Right hindlimb (tissue), 1 donor: ENCODE measurements at places on chromosomes 3 and 15.

DNA sequence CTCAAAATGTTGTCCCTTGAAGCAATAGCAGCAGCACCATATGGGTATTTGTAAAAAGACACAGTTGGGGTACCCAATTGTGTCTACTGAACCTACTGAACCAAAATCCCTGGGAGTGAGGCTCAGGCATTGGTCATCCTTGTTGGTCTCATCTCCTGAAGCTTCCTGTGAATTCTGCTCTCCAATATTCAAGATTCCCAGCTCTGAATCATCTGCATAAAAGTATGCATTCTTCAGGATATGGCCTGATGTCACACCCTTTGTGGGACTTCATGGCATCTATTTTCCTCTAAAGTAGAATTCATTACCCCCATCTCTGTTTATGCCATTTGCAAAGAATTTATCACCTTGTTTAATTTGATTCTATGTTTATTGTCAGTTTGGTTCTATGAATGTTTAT, 13.3 kb upstream of the PTX3 start:
- DNase-seq, result no peak

GRCh38 chr3:56914646-56915045, 112.9 kb upstream of the ARHGEF3 start:
- DNase-seq, result no peak

GRCh38 chr3:133999891-134000685, 29.6 kb downstream of the SLCO2A1 start:
- no peak for DNase-seq

- DNase-seq, result no peak
Measured at GRCh38 chr3:178948546-178948945, 123.1 kb downstream of the ZMAT3 start.

- no peak for DNase-seq
Measured at GRCh38 chr3:48014358-48014757, 1.9 kb downstream of the MAP4 start.

DNA sequence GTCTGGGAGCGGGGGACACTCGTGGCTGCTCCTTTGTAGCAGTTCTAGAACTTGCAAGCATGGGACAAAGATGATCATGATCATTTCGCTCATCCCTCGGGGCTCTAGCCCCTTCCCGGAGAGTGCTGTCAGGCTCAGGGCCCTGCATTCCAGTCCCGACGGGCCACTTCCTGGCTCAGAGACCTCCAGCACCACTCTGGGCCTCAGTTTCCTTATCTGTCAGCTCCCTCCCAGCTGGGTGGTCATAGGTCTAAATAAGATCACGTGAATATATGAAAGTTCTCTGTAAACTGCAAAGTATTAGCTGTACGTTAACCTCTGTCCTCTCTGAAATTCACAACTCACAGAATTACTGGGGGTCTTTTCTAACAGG, 52.8 kb upstream of the SLC6A11 start:
- no peak for DNase-seq

DNA sequence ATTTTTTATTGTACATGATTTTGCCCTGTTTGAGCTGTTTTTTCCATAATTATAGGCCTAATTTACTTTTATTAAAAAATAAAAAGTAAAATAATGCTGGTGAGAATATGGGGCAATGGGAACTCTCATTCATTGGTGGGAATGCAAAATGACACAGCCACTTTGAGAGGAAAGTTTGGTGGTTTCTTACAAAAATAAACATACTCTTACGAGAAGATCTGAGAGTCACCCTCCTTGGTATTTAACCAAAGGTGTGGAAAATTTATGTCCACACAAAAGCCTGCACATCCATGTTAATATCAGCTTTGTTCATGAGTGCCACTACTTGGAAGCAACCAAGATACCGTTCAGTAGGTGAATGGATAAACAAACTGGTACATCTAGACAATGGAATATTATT, 9.8 kb downstream of the MUC13 start:
- DNase-seq, result no peak

DNA sequence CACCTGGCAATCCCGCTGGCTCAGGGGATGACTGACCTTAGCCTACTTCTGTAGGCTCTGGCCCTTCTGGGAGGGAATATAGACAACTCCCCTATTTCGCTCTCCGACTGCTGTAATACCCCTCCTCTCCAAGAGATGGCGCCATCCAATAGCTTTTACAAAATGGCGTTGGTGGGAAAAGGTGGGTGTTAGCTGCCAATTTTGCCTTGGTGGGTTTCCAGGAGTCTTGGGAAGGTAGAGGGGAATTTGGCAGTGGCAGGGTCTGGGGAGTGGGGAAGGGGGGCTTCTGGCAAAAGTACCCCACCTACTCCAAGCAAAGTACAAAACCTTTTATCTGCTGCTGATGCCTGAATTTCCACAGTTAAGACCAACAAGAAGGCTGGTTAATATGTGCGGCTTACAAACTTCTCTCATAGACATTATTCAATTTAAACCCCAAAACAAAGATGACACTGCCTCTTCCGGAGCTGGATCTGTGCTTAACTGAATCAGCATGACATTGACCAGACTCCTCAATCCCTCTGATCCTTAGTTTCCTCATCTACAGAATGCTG, 62.1 kb downstream of the RASGRF1 start:
- no peak for DNase-seq

- no peak for DNase-seq
Measured at GRCh38 chr15:100090411-100090810, 251.4 kb downstream of the ADAMTS17 start.

GRCh38 chr3:40207796-40208195, 101.7 kb upstream of the EIF1B start:
- no peak for DNase-seq

GRCh38 chr3:153652076-153652475, 469.1 kb upstream of the ARHGEF26 start:
- DNase-seq, result no peak

DNA sequence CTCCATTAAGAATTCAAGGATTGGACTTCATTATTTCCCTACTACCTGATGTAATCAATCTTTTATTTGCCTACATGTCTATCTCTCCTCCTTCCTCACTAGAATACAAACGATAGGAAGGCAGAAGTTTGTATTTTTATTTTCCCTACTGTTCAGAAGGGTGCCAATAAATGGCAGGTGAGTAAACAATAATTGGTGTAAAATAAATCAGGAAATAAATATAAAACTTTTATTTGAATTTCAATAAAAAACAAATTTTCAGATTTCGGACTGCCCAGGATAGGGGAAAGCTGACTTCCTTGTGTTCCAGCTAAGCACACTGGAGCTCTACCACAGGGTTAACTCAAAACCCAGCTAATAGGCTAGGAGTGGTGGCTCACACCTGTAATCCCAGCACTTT, 636.3 kb upstream of the BCHE start:
- no peak for DNase-seq

DNA sequence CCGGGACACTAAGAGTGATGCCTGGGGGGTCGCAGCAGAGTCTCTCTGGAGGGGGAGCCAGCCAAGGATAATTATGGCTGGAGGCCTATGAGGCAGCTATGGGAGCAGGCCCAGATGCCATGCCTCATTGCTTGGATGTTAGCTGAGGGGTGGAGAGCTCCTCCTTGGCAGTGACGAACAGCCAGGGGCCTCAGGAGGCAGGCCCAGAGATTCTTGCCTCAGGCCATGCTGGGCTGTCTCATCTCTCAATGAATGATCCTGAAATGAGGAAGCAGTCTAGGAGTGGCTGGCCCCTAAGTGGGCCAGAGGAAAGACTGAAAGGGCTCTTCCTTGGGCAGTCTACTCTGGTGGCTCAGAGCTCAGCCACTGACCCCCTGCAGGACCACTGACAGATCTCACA, 21.3 kb downstream of the KIF9 start:
- no peak for DNase-seq

DNA sequence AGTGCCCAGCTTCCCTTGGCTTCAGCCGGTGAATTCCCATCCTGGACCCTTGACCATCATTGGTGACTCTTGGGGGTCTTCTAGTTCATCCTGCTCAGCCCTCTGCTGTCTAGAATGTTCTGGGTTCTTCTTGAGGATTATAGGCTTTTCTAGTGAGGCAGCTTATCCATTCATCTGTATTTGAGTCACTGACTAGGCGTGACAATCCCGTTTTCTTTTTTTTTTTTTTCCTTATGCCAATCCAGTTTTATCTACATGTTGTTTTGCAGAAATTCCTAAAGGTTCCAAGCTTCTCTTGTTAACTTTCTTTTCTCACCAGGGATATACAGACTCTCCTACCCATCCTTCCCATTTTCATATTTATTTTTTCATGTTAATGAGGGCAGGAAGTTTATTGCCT, 6.6 kb upstream of the TRAK1 start:
- no peak for DNase-seq

GRCh38 chr3:154844863-154845262, 235.3 kb upstream of the MME start:
- no peak for DNase-seq

DNA sequence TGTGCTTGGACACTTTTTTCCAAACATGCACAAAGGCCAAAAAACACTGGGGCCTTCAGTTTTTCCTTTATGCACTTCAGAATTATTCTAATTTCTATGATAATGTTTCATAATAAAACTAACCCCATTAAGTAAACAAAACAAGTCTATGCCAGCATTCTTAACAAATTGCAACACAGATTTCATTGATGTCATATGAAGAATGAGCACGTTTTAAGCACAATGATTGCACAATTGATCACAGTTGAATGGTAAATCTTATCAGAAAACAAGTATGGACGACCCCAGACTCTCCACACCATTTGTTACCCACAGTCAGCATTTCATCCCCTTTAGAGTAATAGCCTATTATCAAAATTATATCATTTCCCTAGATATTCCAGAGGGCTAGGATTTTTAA, 46.7 kb upstream of the PROK2 start:
- DNase-seq, result no peak

- no peak for DNase-seq
Measured at GRCh38 chr15:101327147-101327740, 32.2 kb upstream of the SNRPA1 start.

GRCh38 chr15:44735482-44736180, 697 bp upstream of the TRIM69 start:
- no peak for DNase-seq

- DNase-seq, result peak; percentile 22
Measured at GRCh38 chr3:63151897-63152296, 126.2 kb upstream of the SYNPR start.

DNA sequence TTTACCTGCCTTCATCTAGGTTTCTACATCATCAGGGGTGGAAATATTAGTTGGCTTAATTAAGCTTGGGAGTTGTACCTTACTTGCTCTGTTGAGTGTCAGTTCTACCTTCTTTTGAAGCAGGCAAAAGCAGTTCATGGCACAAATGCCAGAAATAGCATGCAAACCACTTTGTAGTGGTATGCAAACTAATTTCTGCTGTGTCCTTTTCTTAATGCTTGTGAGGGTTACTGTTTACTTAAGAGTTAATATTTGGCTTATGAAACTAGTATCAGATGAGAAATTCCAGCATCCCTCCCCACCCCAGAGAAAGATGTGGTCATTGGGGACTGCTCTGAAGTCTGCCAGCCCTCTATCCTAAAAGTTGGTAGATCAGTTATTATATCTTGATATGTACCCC, 7.1 kb downstream of the ATP2C1 start:
- no peak for DNase-seq

DNA sequence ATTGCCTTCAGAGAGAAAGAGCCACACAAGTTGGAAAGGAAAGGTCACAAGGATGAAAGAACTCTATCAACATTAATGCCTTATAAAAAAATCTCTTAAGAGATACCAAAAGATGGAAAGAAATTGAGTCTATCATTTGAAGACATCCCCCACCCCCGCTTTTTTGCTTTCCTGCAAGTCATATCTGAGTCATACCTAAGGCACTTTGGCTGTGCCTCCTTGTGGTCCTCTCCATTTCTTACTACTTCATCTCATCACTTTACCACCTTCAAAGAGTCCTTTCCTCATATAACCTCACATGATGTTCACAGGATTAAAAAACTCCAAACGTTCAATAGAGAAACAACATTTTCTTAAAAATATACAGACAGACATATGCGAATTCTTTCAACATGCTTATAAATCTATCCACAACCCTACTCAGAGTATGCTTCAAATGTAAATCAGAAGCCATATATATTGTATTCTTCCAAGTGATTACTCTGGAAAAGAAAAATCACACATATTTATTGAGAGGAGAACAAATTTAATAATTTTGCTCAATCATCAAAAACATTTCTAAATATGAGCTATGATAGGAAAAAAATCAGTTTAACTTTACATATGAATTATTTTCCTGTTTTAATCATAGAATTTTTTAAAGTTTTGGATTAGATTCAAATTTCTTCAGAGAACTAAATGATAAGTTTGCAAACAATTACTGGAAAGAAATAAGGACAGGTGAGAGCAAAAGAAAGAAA, 1003.9 kb upstream of the CFAP20DC start:
- DNase-seq, result no peak

- DNase-seq, result no peak
Measured at GRCh38 chr3:59752925-59753324, 703.1 kb upstream of the CFAP20DC start.

GRCh38 chr3:30333903-30334302, 272.5 kb upstream of the TGFBR2 start:
- no peak for DNase-seq
